Hematopoietic multipotent progenitor cell treated with erythropoietin and hydrocortisone succinate and interleukin-3 and kit ligand, for 8 days (in vitro differentiated cells): ENCODE measurements at places on chromosomes 13 and 19.

DNA sequence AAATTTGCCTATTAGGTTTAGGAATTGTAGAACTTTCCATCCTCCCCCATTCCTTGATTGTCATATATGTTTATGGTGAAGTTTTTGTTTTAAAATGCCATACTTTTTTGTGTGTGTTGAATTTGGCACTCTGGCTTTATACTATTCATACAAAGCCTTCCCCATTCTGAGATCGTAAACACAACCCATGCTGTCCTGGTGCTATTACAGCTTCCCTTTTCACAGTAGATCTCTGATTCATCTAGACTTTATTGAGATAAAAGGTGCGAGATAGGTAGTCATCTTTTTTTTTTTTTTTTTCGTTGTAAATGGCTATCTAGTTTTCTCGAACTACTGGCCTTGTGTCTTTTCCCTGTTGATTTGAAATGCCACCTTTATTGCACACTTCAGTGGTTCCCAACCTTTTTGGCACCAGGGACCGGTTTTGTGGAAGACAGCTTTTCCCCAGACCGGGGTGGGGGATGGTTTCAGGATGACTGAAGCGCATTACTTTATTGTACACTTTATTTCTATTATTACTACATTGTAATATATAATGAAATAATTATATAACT is 94.6 kb downstream of the LRCH1 start:
- DNase-seq: no peak

DNA sequence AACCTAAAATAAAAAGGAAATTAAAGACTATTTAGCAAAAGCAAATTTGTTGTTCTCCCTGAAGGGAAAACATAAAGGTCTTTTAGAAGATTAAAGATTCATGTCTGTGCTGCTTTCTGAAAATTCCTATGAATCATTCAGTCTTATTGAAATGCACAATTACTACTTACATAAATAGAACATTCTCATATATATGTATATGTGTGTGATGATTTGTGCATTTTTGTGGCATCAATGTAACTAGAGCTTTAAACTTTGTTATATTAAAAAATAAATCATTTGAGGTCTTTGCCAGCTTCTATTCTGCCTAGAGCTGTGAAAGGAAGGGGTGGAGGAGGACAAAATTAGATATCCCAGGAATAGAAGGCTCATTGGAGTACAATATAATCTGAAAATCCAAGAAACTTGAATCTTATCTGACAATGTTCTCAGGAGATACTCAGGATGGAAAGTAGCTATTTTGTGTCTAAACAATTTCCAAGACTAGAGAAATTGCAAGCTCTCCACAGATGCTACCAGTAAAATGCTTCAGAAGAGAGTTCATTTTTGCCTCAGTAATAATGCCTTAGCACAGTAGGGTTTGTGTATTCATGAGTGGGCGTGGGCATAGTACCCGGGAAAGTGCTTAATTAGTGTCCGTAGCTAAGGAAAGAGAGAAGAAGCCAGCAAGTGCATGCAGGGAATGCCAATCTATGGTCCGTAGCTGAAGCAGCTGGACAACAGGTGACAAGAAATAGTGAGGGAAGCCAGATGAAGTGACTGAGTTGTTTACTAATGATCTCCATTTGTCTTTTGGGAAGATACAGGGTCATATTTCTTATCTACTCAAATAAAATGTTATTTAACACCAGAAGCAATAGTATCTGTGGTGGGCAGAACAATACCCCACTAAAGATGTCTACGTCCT is 395.5 kb upstream of the NBEA start:
- no peak for DNase-seq

DNA sequence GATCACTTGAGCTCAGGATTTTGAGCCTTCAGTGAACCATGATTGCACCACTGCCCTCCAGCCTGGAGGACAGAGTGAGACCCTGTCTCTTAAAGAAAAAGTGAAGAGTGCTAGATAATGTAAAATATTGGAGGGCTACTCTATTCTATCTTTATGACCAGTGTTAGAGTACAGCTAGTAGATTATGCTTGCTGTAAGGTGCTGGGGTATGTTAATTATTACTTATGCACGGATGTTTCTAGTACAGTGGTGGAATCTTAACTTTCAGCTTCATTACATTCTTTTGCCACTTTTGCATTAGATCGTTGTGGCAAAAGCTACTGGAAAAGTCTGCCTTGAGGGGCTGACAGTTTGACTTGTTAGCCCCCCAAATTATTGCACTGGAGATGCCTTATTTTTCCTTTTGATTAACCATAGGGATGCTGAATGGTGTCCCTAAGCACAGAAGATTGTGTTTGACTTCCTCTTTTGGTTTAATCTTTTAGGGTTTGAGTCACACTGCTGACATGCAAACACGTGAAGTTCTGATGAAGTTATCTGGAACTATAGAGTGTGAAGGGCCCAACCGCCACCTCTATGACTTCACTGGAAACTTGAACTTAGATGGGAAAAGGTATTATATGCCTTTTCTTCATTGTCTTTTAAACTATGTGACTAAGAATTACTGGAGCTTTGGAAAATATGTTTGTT is 169.8 kb downstream of the ATP8A2 start:
- no peak for DNase-seq

- no peak for DNase-seq
Measured at GRCh38 chr19:10418485-10419199, 1.7 kb upstream of the PDE4A start.

DNA sequence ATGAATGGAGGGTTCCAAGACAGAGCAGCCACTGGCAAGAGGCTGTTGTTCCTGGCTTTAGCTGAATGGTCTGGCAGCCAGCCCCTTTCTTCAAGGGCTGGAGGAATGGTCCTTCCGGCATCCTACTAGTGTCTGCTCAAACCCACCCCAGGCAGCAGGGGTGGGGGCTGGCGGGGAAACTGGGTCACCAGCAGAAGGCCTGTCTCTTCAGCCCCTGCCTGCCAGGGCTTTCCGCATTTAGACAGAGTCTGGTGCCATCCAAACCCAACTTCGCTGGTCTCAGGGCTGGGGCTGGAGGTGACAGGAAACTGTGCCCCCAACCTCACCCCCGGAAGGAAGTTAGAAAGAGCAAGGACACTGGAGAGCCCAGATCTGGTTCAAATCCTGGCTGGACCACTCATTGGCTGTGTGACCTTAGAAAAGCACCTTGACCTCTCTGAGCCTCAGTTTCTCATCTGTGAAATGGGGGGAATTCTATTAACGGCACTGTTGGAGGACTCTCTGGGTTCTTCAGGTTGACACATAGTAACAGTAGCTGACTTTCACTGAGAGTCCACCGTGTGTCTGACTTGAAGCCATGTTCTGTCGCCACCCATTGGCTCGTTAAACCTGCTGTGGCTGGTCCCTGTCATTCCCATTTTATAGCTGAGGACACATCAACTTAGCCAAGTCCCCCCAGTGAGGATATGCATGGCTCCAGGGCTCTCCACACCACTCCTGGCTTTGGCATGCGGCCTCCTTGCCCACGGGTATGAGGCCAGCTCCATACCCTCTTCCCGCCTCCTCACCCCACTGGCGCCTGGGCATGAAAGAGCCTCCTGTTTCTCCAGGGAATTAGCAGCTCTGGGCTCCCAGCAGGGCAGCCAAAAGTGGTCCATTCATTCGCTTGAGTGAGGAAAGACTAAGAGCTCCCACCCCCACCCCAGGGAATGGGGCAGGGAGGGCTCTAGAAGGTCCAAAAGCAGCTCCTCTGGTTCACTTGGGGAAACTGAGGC is 2.5 kb upstream of the NR2C2AP start:
- DNase-seq: no peak

- no peak for DNase-seq
Measured at GRCh38 chr19:43596842-43597461, 557 bp downstream of the ZNF576 start.

- DNase-seq: no peak
Measured at GRCh38 chr19:35081201-35081600, 34.4 kb upstream of the FXYD3 start.

DNA sequence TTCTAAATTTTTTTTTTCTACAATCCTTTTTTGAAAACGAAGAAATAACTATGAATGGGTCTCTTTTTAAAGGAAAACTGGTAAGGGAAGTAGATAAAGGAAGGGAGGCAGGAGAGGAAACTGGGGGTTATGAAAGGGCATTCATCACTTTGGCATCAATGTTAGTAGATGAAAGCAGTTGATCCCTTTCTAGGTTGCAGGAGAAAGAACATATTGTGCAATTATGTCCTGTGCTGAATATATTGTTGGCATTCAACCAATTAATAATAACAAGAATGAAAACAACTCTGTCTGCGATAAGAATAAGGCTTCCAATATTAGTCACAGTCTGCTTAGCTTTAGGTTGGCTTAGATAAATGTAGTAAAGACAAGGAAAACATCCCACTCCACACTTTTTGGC is 796.8 kb upstream of the KLHL1 start:
- no peak for DNase-seq

- no peak for DNase-seq
Measured at GRCh38 chr19:924553-925086, 1.2 kb upstream of the ARID3A start.
